ENCODE measurements at places on chromosomes 7 and 10.

DNA sequence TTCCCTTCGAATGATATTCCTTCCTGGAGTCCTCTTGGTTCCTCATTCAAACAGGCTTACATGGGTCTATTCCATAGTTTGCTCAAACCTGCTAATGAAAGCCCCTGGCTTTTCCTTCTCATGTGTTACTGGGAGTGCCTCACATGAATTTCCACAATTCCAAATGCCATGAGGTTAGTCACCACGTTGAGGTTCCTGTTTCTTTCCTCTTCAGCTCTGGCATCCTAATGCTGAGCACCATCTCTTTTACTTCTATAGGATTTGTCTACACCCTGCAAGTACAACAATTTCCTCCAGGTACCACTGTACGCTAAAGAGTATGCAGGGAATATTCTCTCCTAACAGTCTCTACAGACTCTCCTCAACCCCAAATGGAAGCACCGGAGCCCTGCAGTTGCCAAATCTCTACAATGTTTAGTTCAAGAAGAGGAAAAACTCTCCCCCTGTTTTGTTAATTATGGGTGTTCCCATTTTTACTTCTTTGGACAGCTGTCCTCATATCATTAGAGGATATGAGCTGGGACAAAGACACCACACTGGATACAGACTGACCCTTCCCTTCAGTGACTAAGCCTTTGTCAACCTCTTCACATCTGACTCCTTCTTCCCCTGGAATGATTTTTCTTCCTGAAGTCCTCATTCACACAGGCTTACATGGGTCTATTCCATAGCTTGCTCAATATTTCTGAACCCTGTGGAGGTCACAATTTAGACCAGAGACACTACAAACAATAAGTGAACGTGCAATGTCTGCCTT, 145.8 kb upstream of the BET1 start:
- no peak for DNase-seq

DNA sequence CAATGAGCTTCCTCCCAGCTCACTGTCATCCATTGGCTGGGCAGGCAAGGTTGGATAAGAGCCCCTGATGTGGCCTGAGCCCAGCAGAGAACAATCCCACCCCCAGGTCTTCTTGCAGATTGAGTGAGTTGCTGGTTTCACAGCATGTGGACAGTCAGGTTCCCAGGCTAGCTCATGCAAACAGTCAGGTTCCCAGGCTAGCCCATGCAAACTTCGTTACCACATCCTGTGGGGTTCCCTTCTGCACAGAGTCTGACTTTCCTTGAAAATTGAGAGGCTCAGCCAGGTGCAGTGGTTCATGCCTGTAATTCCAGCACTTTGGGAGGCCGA, 67.1 kb downstream of the TMEM130 start:
- DNase-seq: no peak

DNA sequence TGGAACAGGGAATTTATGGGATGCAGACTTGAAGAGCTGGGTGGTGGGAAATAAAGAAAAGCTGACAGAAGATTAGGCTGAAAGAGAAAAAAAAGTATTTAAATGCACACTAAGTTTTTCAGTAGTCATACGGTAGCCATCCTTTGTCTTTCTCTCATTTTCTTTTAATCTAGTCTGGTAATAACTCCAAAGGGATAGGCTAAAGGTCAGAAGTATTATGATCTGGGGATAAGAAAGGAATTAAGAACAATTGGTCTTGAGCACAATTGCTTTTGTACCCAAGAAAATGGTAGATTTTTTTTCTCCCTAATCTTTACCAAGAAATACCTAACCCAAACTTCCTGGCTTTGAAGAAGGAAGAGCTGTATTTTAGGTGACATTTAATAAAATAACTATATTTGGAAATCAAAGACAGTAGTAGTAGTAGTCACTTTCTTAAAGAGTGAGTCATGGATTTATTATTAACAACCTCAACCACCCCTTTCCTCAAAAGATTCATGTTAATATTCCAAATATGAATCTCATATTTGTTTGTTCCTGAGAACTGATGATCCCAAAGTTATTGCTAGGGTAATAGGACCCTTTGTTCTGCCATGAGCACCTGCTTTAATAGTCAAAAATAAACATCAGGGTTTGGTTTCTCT, 120.2 kb upstream of the ODAD2 start:
- DNase-seq: no peak

DNA sequence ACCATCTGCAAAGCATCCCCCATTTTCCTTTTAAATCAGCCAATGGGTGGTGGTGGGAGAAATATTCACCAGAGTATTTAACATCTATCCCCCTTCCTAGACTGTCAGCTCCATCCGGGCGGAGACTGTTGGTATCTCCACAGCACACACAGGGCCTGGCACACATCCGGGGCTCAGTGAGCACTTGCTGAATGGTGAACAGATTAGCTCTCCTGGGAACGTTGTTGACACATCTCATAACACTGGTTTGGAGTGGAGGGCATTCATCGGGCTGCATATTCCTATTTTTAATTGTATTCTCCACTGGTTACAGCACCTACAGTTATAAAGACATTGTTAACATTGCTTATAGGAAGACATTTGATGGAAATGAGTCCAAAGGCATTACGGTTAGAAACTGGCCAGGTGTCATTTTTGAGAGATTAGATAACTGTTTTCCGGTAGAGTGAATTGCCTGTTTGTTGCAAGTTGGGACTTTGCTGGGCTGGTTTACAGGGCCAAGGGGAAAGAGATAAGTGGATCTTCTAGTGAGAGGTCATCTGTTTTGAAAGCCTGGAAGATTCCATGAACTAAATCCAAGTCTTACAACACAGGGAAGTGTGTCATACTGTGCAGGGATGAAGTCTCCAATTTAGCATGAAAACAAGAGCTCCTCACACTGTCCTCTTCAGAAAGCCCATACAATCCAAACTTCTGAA, 101.8 kb downstream of the EGFR start:
- no peak for DNase-seq

- DNase-seq: no peak
Observed at GRCh38 chr7:81768951-81769778, 682 bp downstream of the HGF start.

DNA sequence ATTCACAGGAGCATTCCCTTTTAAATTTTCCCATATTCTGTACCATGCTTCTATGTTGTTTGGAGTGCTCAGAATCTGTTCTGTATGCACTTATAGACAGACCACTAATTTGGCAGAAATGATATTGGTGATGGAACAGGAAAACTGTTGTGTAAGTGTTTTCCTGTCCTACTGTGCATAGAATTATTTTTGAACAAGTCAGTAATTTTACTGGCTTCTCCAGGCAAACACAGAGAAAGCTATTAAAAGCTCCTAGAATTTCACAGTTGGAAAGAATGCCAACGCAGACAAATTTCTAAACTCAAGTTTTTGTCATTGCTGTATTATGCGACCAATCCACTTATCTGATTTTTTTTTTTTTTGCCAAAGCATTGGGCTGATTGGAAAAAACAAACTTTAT, 55.7 kb downstream of the ANKMY2 start:
- DNase-seq: no peak

GRCh38 chr10:76297358-76297757, 865.9 kb downstream of the LRMDA start:
- no peak for DNase-seq

DNA sequence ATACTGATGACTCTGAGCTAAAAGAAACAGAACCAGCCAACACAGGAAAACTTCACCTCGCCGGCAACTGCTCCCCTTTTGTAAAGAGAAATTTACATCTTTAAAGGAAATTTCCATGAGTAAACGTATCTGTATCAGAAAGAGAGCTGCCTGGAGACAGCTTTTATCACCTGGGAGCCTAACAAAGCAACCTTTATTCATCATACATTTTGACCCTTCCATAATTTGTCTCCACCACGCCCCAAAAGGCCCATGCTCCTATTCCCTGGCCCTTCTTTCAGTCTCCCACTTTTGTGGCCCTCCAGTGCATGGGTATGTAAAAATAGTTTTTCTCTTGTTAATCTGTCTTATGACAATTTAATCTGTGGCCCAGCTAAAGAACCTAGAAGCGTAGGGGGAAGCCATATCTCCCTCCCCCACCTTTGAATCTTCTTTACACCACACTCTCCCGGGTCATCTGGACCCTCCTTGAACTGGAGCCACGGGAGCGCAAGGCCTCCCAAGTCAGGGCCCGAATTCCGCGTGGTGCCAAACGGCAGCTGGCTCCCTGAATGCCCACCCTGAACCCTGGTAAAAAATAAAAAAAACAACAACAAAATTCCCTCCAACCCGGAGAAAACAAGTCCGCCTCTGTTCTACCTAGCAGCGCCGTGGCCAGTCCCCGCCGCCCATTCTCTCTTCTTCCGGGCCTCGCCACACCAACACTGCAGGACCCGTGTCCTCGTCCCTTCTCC, 15.4 kb upstream of the FKBP9 start:
- DNase-seq: no peak

GRCh38 chr10:64731016-64731415, 1209.8 kb downstream of the REEP3 start:
- no peak for DNase-seq

- DNase-seq: no peak
Observed at GRCh38 chr10:43862756-43863155, 214.1 kb upstream of the ZNF32 start.

DNA sequence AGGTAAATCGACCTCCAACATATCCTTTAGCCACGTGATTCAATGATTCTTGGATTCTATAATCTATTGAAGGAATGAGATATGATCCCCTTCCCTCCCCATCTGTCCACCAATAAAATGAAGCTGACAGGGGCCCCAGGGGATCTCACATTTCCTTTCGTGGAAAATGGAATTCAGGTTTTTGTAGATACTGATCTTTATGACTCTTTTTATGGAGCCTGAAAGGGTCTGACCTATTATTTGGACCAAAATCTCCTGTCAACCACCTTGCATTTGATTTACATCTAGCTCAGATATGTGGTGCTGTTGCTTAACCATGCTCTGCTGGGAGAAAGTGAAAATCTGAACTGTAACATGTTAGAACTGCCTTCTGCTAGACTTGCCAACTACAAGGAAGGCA, 234.0 kb upstream of the CXCL12 start:
- no peak for DNase-seq

GRCh38 chr10:31804352-31804810, 124.2 kb downstream of the ARHGAP12 start:
- DNase-seq: no peak

GRCh38 chr10:89019569-89020327, 29.1 kb downstream of the FAS start:
- no peak for DNase-seq

DNA sequence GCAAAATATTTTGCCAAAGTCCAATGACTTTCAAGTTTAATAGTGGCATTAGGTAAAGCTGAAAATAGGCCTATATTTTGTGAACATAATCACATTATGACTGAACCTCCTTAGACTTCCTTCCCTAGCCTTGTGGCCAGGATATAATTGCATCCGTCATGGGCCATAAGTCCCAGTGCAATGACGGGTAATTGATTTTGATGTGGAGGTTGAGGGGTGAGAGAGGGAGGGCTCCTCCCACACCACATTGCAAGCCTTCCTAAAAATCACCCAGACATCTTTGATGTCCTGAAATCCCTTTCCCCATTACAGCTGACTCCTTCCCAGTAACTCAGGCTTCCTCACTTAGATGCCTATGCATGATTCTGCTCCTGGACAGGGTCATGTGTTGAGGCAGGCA, 25.6 kb downstream of the TAS2R41 start:
- no peak for DNase-seq

DNA sequence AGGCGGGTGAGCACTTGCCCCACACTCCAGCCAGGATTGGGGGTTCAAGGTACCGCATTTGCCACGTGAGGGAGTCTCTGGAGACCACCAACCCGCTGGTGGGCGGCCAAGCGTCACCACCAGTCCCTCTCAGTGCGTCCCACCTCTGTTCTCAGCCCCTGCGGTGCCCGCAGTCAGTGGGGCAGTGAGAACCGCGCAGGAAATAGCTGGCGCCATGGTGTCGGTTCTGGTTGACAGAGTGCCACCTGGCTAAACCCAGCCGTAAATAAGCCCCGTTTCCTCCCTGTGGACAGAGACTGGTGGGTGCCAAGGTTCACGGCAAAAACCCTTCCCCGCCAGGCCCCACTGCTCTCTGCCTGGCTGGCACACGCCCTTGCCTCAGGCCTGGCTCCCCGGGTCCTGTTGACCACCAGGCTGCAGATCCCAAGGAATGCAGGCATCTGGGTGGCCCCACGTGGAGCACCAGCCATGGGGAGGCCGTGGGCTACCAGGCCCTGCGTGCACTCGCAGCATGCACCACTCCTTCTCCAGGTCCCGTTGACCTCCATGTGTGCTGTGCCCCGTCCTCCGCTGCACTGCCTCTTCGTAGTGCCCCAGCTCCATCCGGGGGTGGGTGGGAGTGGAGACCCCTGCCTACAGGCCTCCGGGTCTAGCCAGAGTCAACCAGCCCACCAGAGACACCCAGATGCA, 140.0 kb downstream of the LHPP start:
- no peak for DNase-seq

GRCh38 chr7:77447616-77448015, 31.5 kb upstream of the GSAP start:
- no peak for DNase-seq

DNA sequence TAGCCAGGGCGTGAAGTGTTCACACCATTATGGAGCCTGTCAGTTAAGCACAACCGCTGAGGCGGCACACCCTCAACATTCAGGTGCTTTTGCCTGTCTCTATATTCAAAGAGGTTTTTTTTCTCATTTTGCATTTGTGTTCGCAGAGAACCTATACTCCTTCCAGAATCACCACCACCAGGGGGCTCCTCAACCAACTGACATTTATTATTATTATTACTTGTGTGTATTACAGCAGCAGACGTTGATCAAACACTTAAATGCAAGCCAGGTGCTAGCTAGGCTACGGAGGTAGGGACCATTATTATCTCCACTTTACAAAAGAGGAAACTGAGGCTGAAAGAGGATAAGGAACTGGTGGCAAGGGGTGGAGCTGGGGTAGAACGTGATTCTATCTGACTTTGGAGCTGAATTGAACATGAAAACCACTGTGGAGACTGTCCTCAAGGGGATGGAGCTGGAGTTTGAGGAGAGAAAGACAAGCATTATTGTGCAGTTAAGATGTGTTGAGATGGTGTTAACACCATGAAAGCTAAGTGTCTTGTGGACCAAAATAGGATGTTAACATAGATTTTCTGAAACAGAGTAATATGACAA, 133.8 kb upstream of the PLXNA4 start:
- no peak for DNase-seq

- DNase-seq: no peak
Observed at GRCh38 chr7:142968229-142968628, 6.1 kb upstream of the KEL start.

DNA sequence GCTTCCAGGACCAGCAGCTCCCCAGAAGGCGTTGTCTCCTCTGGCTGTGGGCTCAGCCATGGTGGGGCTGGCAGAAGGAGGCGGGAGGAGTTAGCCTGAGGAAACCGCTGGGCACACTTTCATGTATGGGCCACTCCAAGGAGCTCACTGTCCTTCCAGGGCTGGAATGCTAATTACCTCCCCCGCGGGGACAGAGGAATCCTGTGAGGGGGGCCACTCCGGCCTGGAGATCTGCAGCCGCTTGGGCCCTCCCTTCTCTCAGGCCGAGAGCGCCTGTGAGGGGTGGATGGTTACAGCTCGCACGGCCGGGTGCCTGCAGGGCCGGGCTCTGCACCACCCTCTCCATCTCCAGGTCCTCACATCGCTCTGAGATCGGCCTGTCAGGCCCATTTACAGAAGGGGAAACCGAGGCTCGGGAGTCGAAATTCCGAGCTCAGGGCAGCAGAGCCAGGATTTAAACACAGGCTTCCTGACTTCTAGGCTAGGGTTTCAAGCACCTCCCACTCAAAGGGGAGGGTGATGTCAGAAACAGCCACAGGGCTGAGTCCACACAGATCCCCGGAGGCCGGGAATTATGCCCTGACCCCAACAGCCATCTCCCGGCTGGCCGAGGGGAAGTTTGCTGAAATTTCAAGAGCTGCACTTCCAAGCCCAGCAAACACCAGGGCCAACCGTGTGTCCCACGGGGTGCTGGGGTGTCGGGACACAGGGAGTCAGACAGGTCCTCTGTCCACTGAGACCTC, 59.1 kb downstream of the PDGFA start:
- DNase-seq: no peak

Measured in stimulated activated CD4-positive, alpha-beta T cell treated with anti-CD3 and anti-CD28 coated beads, TNF-alpha, amount 100 ng/mL, for 1 hour (primary cell).